GM23338 (cell line): ENCODE measurements at places on chromosomes 3 and 15.

DNA sequence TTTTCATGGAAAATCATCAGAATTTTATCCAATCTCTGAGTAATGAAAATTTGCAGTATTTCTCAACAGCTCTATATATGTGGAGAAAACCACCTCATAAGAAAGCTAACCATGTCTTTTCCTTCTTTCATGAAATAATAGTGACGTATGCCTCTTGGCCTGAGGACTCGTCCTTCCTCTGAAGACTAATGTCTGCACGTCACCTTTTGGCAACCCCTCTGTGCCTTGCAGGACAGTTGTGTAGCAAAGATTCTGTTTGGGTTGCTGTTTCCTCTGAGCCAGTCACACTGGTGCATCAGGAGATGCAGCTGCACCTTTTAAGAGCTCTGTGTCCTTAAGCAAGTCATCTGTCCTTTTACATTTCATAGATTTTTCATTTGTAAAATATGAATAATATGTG is 168.9 kb downstream of the TIGIT start:
- DNase-seq, result no peak

- DNase-seq, result no peak
Observed at GRCh38 chr3:41304593-41304992, 105.3 kb downstream of the CTNNB1 start.

GRCh38 chr3:133506215-133506901 is 67.1 kb upstream of the CDV3 start:
- DNase-seq, result no peak

DNA sequence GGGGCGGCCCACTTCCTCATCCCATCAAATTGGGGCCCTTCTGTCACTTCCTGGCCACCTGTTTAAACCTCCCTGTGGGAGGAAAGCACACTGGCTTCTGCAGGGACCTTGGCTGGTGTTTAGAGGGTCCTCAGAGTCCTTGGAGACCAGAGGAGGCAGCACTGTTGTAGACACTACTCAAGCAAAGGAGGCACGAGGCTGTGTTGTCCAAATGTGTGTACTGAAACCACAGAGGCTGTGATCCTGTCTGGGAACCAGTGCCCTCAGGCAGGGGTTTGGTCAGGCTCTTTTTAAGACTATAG is 12.4 kb upstream of the SEC13 start:
- DNase-seq, result no peak

- no peak for DNase-seq
Observed at GRCh38 chr3:127390365-127391025, 102.6 kb upstream of the PRR20G start.

DNA sequence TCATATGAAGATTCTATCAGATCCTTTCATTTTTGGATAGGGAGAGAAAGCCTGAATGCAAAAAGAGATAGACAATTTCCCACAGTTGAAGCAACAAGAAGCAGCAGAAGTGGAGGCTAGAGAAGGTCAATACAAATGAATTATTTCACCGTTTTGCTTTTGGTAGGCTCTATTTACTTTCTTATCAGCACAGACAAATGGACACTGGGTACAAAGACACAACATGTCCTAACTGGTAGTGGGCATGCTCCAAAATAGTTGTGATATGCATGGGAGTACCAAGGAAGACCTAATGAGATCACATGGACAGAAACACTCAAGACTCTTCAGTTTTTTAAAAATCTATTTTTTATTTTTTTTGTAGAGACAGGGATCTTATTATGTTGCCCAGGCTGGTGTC is 99.4 kb downstream of the XRN1 start:
- DNase-seq, result no peak

DNA sequence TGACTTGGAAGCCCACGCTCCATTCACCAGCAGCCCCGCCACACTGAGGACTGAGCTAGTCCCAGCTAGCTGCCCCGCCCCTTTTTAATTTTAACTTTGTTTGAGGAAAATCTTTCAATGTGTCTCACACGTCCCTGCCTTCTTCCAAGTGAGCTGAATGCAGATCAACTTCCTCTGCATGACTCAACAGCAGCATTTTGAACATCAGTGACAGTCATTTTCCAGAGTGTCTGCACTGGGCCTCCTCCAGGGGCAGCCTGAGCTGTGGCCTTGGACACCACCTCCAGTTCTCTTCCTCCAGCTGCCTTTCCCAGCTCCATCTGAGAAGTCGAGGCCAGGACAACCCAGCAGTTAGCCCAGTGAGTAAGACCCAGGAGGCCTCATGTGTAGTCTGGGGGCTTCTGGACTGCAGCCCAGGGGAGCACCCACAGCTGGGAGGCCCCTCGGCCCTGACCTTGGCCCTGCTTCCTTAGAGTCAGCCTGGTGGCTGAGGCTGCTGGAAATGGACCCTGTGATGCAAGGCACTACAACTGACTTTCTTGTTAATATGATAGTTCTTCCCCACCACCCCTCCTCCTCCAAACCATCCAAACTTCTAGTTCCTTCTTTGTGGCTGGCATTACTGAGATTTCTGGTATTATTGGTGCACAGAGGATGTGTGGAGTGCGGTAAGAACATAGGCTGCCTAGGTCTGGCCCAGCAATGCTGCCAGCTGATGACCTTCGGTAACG is 21.4 kb upstream of the ESYT3 start:
- DNase-seq, result no peak

DNA sequence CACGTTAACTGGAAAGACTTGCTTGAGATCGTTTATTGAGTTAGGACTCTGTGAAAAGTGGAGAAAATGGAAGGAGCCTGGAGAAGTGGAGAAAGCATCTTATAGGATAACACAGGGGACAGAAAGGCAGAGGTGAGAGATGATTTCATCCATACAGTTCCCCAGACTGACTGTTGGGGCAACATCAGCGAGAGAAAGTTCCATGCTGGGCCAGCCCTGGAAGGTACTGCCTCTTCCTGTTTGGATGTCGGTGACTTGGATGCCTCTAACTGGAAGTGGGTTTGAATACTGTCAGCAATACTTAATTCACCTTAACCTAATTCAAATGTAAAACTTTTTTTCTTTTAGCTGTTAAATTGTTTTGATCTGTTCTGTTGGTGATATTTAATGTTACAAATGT is 32.3 kb downstream of the ATP13A5 start:
- DNase-seq, result peak; percentile 49

- DNase-seq, result peak; percentile 56
Observed at GRCh38 chr3:97439373-97439772, 325.2 kb upstream of the ARL6 start.

DNA sequence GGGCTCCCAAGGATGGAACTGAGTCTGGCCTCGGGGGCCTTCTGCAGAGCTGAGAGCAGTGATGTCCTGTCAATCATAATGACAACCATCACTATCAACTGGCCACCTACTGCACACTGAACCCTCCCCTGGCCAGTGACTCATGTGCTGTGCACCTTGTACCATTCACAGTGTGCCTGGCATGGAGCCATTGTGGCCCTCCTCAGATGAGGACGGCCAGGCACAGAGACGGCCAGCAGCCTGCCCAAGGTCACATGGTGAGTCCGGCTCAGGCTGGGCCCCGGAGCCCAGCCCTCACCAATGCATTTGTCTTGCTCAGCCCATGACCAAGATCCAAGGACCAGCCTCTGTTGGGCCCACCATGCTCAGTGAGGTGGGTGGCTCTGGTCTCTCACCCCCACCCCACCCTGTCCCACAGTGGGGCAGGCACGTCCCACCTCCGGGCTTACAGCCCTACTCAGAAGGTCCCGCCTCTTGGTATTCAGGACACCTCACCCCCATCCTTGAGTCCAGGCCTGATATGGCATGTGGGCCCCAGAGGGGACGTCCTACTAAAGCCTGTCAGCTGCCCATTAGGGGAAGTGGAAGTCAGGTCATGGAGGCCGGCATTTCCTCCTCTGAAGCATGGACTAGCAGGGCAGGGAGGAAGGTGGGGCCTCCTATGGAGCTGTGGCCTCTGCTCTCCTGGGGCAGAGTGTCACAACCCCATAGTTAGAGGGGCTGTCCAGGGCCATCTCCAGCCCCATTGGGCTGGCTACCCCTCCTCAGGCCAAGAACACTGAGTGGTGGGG is 35.9 kb upstream of the TMEM115 start:
- no peak for DNase-seq

DNA sequence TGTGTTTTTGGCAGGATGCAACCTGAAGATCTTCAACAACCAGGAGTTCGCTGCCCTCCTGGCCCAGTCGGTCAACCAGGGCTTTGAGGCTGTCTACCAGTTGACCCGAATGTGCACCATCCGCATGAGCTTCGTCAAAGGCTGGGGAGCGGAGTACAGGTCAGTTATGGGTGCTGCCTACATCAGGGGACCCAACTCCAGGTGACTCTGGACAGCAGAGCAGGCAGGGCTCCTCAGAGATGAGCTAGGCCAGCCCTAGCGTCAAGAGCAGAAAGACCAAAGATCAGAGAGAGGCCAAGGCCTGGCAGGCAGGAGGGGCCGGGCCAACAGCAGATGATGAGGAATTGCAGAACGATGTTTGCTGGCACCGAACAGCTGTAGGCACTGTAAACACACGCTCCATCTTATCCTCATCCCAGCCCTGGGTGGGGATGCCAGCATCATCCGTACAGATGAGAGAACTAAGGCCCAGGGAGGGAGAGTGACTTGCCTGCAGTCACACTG is 67.1 kb downstream of the AAGAB start:
- no peak for DNase-seq

- DNase-seq, result no peak
Observed at GRCh38 chr15:66654361-66654738, 47.7 kb upstream of the SMAD6 start.

DNA sequence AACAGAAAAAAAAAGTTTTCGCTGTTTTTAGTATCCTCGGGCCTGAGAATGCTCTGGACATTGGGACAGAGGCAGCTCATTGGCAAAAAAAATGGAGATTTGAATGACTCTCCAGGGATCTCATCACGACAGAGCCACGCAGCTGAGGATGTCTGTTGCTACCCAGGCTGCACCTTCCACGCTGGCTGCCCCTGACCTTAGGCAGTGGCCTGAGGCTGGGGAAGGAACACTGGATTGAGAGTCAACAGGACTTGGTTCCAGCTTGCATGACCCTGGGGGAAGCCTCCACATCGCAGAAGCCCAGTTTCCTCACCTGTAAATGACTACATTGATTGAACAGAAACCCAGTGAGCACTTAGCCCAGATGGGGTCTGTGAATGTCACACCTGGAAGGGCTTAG is 8.7 kb upstream of the ACSBG1 start:
- no peak for DNase-seq

- DNase-seq, result peak; percentile 88
Observed at GRCh38 chr3:39291903-39292329, 12.1 kb upstream of the CX3CR1 start.

GRCh38 chr3:31300456-31301443 is 232.0 kb upstream of the STT3B start:
- DNase-seq, result no peak

DNA sequence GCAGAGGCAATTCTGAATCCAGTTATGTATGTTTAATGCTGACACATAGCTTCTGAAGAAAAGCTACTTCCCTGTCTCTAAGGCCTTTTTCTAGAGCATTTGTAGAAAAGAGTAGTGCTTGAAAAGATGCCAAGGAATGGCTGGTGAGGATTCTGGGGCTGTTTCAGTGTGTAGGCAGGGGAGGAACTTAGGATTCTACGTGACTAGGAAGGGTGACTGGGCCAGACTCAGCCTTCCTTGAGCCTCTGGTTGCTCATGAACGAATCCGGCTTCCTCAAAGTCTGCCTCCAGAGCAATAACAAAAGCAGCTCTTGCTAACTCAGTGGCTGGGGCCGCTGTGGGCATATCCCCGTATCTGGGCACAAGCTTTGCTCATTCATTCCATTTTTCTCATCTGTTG is 104.8 kb upstream of the WNT5A start:
- DNase-seq, result no peak

DNA sequence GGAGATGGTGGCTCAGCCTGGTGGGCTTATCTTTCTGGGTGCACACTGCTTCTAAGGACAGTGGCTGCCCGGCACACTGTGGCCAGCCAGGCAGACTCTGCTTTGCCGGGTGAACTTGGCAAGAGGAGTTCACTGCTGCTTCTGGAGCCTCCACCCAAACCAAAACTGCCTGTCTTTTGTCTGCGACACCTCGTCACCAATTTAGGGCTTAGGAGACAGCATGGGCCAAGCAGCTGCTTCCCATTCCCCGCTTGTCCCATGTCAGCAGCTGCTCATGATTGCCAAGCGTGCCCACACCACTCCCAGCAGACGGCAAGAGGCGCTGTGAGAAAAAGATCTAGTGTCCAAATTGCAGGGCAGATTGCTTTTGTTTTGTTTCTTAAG is 57.3 kb downstream of the LSM3 start:
- DNase-seq, result no peak

- DNase-seq, result no peak
Observed at GRCh38 chr3:131328721-131329120, 52.9 kb upstream of the NUDT16 start.

- DNase-seq, result no peak
Observed at GRCh38 chr15:39651295-39651694, 70.4 kb downstream of the THBS1 start.

DNA sequence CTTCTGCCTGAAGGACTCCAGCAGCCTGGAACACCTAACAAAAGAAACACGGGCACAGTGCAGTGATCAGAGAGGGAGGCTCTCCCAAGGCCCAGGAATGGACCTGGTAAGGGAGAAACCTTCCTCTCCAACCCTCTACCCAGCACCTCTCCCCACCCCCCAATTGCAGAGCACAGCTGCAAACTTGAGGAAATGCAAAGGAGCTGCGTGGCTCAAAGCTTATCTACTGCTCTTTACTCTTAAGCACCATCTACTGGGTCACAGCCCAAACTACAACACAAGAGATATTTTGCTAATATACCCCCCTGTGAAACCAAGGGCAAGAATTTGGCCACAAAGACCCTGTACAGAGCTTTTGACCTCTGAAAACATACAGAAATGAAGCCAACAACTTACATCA is 328.3 kb downstream of the OXSM start:
- DNase-seq, result peak; percentile 84

DNA sequence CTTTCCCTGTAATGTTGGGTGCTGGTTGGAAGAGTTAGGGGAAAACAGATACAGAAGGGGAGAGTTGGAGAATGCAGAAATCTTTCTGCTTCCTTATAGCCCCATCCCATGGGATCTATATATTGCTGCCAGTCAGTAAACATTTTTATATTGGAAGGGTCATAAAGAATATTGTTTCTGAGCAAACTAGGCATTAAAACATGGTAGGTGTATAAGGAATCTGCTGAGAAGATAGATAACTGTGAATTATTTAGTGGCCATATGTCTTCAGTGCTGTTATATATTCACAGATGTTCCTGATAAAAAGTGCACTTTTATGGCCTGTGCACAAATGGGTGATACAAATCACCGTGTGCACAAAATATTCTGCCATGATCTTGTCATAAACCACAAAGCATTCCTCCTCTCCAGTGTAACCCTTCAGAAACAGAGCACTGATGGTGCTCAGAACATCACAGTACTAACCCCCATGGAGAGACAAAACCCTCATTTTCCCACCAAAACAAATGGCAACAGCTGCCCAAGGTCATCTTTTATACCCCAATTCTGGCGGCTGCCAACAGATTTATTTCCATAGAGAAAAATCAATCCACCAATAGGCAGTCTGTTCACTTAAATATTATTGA is 269.3 kb downstream of the SLC9A9 start:
- DNase-seq, result no peak

DNA sequence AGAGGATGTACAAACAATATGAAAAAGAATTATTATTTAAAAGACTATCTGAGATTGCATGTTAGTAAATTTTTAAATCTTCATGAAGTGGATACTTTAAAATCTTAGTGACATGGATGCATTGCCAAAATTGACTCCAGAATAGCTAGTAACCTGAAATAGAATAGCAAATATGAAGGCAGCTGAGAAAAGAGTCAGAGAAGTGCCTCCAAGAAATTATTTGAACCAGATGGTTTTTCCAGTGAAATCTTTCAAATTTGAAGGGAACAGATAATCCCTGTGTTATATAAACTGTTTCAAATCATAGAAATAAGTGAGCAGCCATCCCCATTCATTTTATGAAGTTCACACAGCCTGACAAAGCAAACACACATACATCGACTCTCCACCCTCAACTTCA is 29.6 kb downstream of the FSIP1 start:
- DNase-seq, result no peak

- no peak for DNase-seq
Observed at GRCh38 chr3:71419369-71419768, 164.2 kb downstream of the FOXP1 start.
